Adipose tissue (tissue), 3 donors: ENCODE measurements at places on chromosomes 6 and 20. TPM values are rescaled to one million over a fixed set of nuclear protein-coding genes. Genes with fewer than 3 reads are reported as not detected.

The EYA4 gene
- polyA plus RNA-seq, result 0.43 TPM

The TASP1 gene
- polyA plus RNA-seq, result 6.4 TPM

The SLC35D3 gene
- 0.06 TPM for polyA plus RNA-seq

The KHDC1L gene
- polyA plus RNA-seq, result not detected

The CBLN4 gene
- 0.15 TPM for polyA plus RNA-seq

The FERMT1 gene
- 0.74 TPM for polyA plus RNA-seq

The HSPA1L gene
- polyA plus RNA-seq, result 0.59 TPM

The MCHR2 gene
- polyA plus RNA-seq, result not detected

The PDYN gene
- polyA plus RNA-seq, result not detected

The SPACA1 gene
- not detected for polyA plus RNA-seq

The CPXM1 gene
- 38.5 TPM for polyA plus RNA-seq

The RPN2 gene
- polyA plus RNA-seq, result 58.0 TPM

The GSTA3 gene
- not detected for polyA plus RNA-seq

The CST2 gene
- 2.2 TPM for polyA plus RNA-seq

The SLC22A16 gene
- polyA plus RNA-seq, result 0.21 TPM

The ECT2L gene
- not detected for polyA plus RNA-seq

The LRFN2 gene
- polyA plus RNA-seq, result not detected

The NUP153 gene
- 11.1 TPM for polyA plus RNA-seq
